ENCODE measurements at places on chromosomes 4 and X.

GRCh38 chr4:137819964-137820383 is 287.7 kb upstream of the PCDH18 start:
- no peak for DNase-seq

DNA sequence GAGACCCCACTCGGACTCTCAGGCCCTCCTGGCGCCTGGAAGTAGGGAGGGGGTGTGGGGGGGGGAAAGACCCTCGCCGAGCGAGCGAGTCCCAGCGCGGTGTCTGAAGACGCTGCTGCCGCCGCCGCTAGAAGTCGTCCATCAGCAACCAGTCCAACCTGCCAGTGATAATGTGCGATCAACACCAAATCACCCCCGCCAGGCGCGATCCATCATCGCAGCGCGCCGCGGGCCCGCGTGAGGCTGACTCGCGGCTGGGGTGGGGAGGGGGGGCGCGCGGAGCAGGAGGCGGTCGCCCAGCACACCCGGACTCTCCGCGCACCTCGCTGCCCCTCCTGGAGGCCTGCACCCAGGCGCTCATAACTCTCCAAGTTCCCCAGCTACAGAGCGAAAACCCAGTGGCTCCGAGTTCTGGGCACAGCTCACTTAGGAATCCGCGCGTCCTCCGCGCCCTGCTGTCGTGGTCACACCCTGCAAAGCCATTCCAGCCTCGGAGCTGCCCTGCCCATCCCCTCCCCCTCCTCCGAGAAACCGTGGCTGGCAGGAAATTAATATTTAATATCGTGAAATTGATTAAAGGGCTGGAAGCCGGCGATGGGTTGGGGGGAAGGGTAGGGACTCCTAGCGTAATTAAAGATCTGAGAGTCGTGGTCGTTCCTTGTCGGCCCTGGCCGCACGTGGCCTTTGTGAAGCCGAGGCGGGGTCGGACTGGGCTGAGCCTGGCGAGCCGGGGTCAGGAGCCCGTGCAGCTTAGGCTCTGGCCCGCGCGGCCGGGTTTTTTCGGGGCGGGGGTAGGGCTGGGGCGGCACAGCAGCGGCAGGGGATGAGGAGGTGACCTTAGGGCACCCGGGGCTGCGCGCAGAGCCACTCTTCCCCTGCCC is 58.1 kb upstream of the BCOR start:
- DNase-seq = no peak

DNA sequence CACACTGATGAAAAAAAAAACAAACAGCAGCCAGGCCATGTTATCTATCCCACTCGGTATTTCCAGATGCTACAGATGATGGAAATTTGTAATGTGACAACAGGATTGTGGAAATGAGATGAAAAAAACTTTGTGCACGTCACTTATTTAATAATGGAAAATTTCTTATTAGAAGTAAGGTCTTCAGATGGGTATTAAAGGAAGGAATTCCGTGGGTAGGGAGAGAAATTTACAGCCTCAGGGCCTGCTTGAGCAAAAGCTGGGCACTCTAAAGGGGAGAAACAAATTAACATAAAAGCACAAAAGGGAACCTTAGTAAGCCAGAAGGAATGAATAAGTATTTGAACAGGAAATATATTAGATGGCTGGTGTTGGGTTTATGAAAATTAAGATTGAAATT is 4.2 kb upstream of the PKD2 start:
- no peak for DNase-seq

DNA sequence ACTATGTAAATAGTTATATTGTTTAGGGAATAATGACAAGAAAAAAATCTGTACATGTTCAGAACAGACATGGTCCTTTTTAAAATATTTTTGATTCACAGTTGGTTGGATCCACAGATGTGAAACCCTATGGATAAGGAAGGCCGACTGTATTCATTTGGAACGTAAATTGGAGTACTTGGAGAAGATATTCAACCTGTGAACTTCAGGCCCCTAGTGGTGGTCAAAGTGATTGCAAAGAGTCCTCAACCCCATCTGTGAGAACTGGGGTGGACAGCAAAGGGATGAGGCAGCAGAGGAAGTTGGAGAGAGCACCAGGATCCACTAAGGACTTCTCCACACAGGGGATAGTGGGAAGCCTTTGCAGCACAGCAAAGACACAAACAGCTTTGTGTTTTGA is 6.2 kb upstream of the CXCL13 start:
- DNase-seq = no peak

DNA sequence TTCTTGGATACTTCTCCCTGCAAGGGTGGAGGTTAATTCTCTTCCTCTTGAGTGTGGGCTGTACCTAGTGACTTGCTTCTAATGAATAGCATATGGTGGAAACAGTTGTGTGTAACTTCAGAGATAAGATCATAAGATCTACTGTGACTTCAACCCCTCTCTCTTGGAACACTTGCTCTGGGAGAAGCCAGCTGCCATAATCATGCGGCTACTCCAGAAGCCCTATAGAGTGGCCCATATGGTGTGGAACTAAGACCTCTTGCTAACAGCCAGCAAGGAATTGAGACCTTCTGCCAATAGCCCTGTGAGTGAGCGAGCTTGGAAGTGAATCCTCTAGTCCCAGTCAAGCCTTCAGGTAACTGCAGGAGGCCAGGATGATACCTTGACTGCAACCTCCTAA is 81.1 kb downstream of the RBMX2 start:
- no peak for DNase-seq
